ENCODE measurements at places on chromosomes 5 and 9. TPM values are rescaled to one million over a fixed set of nuclear protein-coding genes. Genes with fewer than 3 reads are reported as not detected.

DNA sequence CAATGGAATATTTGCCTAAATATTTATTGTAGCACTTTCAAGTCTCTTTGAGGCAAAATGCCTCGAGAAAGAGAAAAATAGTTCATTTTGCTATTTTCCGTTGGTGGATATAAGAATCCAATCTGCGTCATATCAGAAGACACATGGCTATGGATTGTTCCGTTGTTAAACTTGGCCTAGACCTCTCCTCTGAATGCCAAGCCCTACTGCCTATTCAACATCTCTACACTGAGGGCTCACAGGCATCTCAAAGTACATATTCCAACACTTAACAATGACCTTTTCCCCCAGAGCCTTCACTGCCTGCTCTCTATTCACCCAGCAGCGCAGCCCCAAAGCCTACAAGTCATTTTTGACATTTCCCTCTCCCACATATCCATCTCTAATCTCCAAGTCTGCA lies 350.1 kb downstream of the GLIS3 start:
- DNase-seq = no peak
- no peak overlapping the region for H3K4me3 ChIP-seq
- no peak overlapping the region for H3K27ac ChIP-seq
- H3K27me3 ChIP-seq = peaks cover 7% of the 10 kb centered on the region

DNA sequence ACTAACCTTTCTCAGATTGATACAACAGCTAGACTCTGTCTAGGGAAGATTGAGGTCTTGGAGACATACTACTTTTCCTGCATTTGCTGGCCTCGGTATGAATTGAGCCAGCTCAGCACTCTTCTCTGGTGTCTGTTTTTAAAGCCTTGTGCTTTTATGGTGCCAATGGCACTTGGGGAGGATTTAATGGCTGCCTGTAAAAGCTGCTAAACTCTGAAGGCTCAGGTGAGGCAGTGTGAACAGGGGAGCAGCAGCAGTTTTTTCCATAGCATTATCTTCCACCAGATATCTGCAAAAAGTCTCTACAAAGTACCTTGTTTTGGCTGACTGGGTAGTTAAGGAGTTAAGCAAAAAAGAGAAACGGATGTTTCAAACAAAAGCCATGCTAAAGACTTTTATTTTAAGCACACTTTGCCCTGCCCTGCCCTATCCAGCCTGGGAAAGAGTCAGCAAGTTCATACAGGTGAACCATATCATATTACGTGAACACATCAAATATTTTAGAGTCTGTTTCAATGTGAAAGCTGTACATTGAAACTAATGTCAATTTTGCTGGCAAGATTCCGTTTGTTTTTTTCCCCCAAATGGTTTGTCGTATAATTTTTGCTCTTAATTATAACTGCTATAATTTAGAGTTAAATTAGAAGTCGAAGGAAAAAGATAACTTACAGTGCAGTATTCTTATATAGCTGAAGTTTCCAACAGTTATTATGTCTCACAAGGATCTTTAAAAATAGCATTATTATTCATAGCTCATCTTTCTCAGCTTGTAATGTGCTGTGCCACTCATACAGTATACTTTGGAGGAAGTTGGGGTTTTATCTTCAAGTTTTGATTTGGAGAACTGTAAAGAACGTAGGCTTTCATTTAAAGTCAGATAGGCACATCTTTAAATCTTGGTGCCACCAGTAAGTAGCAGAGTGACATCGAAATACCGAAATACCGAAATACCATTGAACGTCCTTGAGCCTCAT lies 424.1 kb upstream of the CD180 start:
- no peak overlapping the region for H3K4me3 ChIP-seq
- H3K36me3 ChIP-seq = no peaks in the 10 kb centered on the region
- H3K27me3 ChIP-seq = peaks cover 4% of the 10 kb centered on the region
- DNase-seq = no peak

DNA sequence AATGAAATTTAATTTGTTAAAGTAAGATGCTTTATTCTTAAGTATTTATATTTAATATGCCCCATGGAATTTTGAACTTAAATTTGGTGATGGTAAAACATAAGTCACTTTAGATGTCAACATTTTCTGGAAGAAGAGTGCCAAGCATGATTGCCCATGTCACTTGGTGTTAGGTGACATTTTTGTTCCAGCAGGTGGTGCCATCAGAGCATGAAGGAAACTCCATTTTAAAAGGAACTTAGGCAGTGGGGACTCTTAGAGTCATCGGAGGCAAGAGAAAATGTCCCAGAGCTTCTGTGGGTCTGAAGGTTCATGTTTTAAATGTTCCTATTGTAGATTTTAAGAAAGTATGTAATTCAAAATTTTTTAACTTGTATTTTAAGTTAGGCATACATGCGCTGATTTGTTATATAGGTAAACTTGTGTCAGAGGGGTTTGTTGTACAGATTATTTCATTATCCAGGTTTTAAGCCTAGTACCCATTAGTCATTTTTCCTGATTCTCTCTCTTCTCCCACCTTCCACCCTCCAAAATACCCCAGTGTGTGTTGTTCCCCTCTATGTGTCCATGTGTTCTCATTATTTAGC lies 789.3 kb downstream of the SEMA5A start:
- no peak overlapping the region for H3K4me3 ChIP-seq
- no peak overlapping the region for H3K27ac ChIP-seq
- H3K36me3 ChIP-seq = no peaks in the 10 kb centered on the region
- peak; percentile 5 for DNase-seq
- no peaks in the 10 kb centered on the region for H3K4me1 ChIP-seq

- DNase-seq = no peak
- H3K27me3 ChIP-seq = no peaks in the 10 kb centered on the region
- peaks cover 9% of the 10 kb centered on the region for H3K36me3 ChIP-seq
Observed at GRCh38 chr5:109413458-109413857, 3.7 kb upstream of the PJA2 start.

DNA sequence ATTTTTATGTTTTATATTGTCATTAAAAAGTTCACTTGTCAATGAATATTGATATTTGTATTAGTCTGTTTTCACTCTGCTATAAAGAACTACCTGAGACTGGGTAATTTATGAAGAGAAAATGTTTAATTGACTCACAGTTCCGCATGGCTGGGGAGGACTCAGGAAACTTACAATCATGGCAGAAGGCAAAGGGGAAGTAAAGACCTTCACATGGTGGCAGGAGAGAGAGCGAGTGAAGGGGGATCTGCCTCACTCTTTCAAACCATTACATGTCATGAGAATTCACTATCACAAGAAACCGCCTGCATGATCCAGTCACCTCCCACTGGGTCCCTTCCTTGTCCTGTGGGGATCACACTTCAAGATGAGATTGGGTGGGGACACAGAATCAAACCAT lies 27.4 kb downstream of the SRD5A1 start:
- no peak for DNase-seq
- no peaks in the 10 kb centered on the region for H3K27me3 ChIP-seq
- H3K4me3 ChIP-seq = no peak overlapping the region
- H3K27ac ChIP-seq = no peak overlapping the region

DNA sequence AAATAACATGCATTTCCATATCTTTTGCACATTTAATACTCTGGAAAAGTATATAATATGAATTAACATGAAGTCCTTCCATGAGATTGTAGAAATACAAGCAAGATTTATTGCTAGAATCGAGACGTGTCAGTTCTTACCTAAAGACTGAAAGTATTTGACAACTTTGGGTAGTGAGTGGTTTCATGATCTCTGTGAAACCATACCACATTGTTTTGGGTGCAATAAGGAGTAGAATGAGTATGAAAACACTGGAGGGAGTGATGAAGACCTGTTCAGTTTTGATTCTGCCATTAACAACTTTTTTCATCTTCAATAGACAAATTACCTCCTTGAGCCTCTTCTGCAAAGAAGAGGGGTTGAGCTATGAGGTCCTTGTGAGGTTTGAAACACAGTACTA lies 133.7 kb downstream of the NUDT12 start:
- no peak for DNase-seq
- no peak overlapping the region for H3K4me3 ChIP-seq
- no peak overlapping the region for H3K27ac ChIP-seq
- H3K36me3 ChIP-seq = no peaks in the 10 kb centered on the region
- H3K27me3 ChIP-seq = peaks cover 4% of the 10 kb centered on the region

DNA sequence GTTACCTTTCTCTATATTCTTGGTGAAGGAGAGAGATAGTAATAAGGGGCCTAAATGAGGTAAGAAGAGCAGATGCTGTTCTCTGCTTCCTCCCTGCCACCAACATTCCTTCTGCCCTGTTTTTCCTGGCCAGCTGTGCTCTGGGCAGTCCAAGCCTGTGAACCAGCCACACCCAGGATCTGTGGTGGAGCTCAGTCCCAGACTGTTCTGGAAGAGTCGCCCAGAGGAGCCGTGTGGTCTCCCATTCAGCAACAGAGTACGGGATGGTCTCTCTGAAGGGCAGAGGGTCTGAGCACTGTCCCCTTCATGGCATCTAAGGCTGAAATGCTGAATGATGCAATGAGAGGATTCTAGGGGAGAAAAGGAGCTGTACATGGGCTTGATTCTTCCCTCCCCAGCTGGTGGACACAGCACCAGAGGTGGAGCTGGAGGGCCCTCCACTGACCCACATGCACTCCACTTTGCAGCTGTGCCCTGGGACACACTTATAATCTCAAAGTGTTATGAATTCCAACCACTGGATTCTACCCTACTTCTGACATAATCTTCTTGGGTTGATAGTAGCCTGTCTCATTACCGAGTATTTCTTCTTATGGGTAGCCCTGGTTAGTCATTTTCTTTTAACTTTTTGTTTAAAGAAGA lies 70.8 kb upstream of the RPS23 start:
- peaks cover 6% of the 10 kb centered on the region for H3K4me1 ChIP-seq
- H3K36me3 ChIP-seq = no peaks in the 10 kb centered on the region
- no peak overlapping the region for H3K4me3 ChIP-seq
- H3K27ac ChIP-seq = no peak overlapping the region

- no peak overlapping the region for H3K27ac ChIP-seq
- H3K4me1 ChIP-seq = no peaks in the 10 kb centered on the region
- no peak overlapping the region for H3K4me3 ChIP-seq
Observed at GRCh38 chr9:123609844-123610243, 253.8 kb downstream of the CRB2 start.

DNA sequence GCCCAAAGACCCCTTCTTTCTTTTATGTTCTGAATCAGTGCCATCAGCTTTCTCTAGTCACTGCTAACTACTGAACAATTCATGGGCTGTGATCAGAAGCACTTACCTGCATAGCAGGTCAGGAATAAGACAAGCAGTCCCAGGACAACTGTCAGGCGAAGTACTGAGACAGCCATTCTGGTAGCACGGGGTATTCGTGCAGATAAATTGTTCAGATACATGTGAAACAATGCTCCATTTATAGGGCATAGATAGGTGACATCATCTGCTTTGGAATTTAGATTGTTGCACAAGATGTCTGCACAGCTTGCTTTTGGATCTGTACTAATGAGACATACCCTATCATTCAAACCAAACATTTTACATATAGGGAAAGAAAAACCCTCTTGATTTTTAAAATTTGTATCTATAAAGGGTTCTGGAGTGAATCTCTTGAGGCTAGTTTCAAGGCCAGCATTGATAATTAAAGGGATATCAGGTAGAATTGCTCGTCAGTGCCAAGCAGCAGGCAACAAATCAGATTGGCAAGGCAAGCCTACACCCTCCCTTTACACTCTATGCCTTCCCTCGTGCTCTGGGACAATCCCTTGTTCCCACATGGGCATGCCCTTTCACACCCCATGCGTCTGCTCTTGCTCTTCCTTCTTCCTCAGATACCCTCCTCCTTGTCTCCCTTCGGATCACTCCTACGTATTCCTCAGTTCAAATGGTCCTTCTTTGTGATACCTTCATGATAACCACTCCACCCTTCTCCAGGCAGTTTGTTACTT lies at the start of gene C5orf46:
TSS of gene C5orf46 (minus strand) at position 213 of the 770 bp plus-strand sequence. CDS start at position 176, 37 bp downstream.
- no peaks in the 10 kb centered on the region for H3K36me3 ChIP-seq
- H3K27ac ChIP-seq = no peak within 1 kb of the TSS
- H3K27me3 ChIP-seq = no peaks in the 10 kb centered on the region
- no peak within 1 kb of the TSS for H3K4me3 ChIP-seq
- no peaks in the 10 kb centered on the region for H3K4me1 ChIP-seq

DNA sequence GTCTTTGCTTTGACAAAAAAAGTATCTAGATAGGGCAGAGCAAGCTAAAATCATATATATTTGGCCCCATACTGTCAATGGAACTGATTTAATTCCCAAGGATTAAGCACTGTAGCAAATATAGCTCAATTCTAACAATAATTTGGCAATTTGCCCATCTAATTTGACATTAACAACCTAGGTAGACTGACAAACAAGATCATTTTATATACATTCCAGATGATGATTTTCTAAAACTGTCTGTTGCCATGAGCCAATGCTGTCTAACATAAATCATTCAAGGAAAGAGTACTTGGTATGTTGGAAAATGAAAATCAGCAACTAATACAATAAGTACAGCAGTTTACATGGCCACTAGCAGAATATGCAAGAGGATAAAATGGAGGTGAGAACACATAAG lies 32.1 kb downstream of the MCTP1 start:
- H3K36me3 ChIP-seq = no peaks in the 10 kb centered on the region
- H3K27me3 ChIP-seq = peaks cover 8% of the 10 kb centered on the region
- H3K4me1 ChIP-seq = no peaks in the 10 kb centered on the region
- no peak for DNase-seq
- H3K4me3 ChIP-seq = no peak overlapping the region

GRCh38 chr5:35285011-35285410 lies 54.7 kb upstream of the PRLR start:
- H3K4me3 ChIP-seq = no peak overlapping the region
- no peaks in the 10 kb centered on the region for H3K27me3 ChIP-seq
- H3K36me3 ChIP-seq = no peaks in the 10 kb centered on the region
- no peak for DNase-seq
- H3K27ac ChIP-seq = no peak overlapping the region

DNA sequence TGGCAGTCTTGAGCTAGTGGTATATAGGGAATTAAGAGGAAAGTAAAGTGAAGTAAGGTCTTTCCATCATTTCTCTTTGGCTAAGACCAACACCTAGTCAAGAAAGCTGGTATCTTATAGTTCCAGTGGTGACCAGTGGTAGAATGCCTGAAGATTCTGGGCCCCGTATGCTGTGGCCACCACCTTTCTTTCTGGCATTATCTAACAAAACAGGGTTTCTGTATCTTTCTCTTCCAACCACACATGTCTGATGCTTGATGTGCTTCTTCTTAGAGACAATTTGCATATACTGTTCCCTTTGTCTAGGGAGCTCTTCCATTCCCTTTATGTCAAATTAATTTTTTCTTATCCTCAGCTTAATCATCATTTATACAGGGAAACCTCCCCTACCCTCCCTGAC lies 109.9 kb upstream of the SSBP2 start:
- peaks cover 3% of the 10 kb centered on the region for H3K4me1 ChIP-seq
- H3K36me3 ChIP-seq = no peaks in the 10 kb centered on the region
- no peaks in the 10 kb centered on the region for H3K27me3 ChIP-seq
- no peak overlapping the region for H3K4me3 ChIP-seq
- H3K27ac ChIP-seq = no peak overlapping the region
- DNase-seq = no peak

DNA sequence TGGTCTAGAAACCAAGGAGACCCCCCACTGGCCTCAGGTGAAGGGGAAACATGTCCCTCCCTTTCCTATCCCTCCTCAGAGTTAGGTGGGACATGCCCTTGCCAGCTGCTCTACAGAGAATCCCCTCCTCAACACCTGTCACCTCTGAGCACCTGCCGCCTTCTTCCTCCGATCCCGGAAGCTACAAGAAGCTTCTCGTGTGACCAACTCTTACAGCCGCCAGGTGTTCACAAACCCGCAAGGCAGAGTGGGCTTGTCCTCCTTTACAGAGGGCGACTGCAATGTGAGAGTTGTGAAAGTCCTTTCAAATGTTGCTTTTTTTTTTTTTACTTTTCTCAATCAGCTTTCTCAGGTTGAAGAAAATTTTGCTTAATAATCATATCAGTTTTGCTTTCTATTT lies 3.7 kb upstream of the ICE1 start:
- no peaks in the 10 kb centered on the region for H3K27me3 ChIP-seq
- DNase-seq = no peak
- H3K27ac ChIP-seq = no peak overlapping the region

ACTBL2 gene
- total RNA-seq = not detected

CAST gene
- 122 TPM for total RNA-seq

SNCB gene
- total RNA-seq = not detected

All from activated naive CD4-positive, alpha-beta T cell treated with anti-CD3 and anti-CD28 coated beads for 36 hours (primary cell).